ENCODE measurements at places on chromosomes 2 and 18. TPM values are rescaled to one million over a fixed set of nuclear protein-coding genes. Genes with fewer than 3 reads are reported as not detected.

The SMC6 gene
- total RNA-seq: 43.4 TPM

The CYP27C1 gene
- total RNA-seq: not detected

The DNAJC10 gene
- total RNA-seq: 48.8 TPM

The CFC1 gene
- not detected for total RNA-seq

The ZNF804A gene
- total RNA-seq: not detected

The MC4R gene
- total RNA-seq: not detected

The CHMP1B gene
- total RNA-seq: 20.2 TPM

The CYS1 gene
- 0.70 TPM for total RNA-seq

The CRACDL gene
- total RNA-seq: 0.41 TPM

The GPR75 gene
- 3.6 TPM for total RNA-seq

The MREG gene
- 7.1 TPM for total RNA-seq

The PCGF1 gene
- total RNA-seq: 31.2 TPM

Data from T-helper 2 cell treated with Interferon-gamma antibody and Interleukin-4, amounts not matched to agents 100 ng/mL and 5 ng/mL, for 36 hours (primary cell).